Naive thymus-derived CD8-positive, alpha-beta T cell (primary cell): ENCODE measurements at places on chromosomes 7 and 10. TPM values are rescaled to one million over a fixed set of nuclear protein-coding genes. Genes with fewer than 3 reads are reported as not detected.

DNA sequence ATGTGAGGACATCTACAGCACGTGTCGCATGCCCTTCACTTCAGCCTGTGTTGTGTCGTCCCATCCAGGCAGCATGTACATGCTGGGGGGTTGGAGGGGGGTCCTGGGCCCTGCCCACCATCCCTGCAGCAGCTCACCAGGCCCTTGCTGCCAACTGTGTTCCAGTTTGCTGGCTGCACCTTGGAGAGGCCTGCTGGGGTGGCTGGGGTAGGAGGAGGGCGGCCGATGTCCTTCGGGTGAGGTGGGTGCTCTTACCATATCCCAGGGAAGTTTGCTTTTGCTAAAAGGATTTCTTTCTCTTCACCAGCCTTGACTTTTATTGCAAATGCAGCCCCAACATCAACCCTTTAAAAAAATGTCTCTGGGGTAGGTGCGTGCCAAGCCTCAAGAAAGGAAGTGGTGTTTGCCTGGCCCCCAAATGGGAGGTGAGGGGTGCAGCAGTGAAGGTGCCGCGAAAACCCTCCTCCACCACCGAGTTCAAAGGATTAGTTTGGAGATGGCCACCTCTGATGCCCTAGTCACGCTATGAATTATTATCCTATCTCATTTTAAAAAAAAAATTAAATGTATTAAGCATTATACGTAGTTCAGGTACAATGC is 165.8 kb upstream of the KLF6 start:
- H3K4me3 ChIP-seq, result peak overlapping the region; percentile 71
- no peaks in the 10 kb centered on the region for H3K27me3 ChIP-seq
- H3K4me1 ChIP-seq, result peaks cover 18% of the 10 kb centered on the region
- H3K27ac ChIP-seq, result peak overlapping the region; percentile 87

The HDAC9 gene
- 3.1 TPM for total RNA-seq

GRCh38 chr7:138980563-138981291 is 462 bp downstream of the KIAA1549 start:
- no peaks in the 10 kb centered on the region for H3K36me3 ChIP-seq
- no peak overlapping the region for H3K27ac ChIP-seq
- peak overlapping the region; percentile 93 for H3K4me3 ChIP-seq
- no peak for DNase-seq

GRCh38 chr10:61931620-61932332 is 30.3 kb downstream of the ARID5B start:
- H3K4me3 ChIP-seq, result no peak overlapping the region
- no peak overlapping the region for H3K27ac ChIP-seq
- H3K27me3 ChIP-seq, result no peaks in the 10 kb centered on the region
- no peak for DNase-seq

The PRLHR gene
- total RNA-seq, result not detected

The TACR2 gene
- total RNA-seq, result not detected

DNA sequence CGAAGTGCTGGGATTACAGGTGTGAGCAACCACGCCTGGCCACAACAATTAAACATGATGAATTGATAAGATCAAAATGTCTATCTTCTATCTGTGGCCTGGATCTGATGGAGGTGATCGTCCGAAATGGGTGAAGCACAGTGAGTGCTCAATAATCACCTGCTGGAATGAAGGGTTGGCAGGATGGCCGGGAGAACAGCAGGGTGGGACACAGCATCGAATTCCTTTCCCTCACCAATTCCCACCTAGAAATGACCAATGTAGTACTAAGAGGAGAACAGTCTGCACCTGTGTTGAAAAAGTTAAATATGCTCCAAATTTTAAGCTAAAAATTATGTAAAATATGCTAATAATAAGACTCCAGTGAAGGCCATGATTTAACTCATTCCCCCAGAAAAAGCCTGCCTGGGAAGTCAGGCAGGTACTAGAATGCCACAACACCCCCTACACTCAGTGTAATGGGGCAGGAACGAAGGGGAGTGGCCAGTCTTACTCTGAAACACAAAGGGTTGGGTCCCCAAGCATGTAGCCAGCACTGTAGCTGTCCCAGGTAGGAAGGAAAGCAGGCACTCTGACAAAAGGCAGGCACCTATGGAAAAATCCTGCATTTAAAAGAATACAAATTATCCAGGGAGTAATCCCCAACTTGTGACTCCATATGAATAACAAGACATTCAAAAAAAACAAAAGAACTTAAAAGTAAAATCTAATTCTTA is 110.3 kb downstream of the VPS41 start:
- no peak overlapping the region for H3K27ac ChIP-seq
- H3K4me3 ChIP-seq, result no peak overlapping the region
- H3K4me1 ChIP-seq, result no peaks in the 10 kb centered on the region

GRCh38 chr7:11716185-11716584 is 115.8 kb downstream of the THSD7A start:
- H3K4me3 ChIP-seq, result no peak overlapping the region
- H3K36me3 ChIP-seq, result no peaks in the 10 kb centered on the region
- DNase-seq, result no peak
- no peaks in the 10 kb centered on the region for H3K4me1 ChIP-seq
- H3K27ac ChIP-seq, result no peak overlapping the region

The STN1 gene
- 41.8 TPM for total RNA-seq

The COL1A2 gene
- not detected for total RNA-seq

The SPDYE1 gene
- not detected for total RNA-seq

- no peak overlapping the region for H3K27ac ChIP-seq
- H3K4me3 ChIP-seq, result no peak overlapping the region
These were observed 224.3 kb downstream of the TWIST1 start for GRCh38 chr7:18893156-18893555.

DNA sequence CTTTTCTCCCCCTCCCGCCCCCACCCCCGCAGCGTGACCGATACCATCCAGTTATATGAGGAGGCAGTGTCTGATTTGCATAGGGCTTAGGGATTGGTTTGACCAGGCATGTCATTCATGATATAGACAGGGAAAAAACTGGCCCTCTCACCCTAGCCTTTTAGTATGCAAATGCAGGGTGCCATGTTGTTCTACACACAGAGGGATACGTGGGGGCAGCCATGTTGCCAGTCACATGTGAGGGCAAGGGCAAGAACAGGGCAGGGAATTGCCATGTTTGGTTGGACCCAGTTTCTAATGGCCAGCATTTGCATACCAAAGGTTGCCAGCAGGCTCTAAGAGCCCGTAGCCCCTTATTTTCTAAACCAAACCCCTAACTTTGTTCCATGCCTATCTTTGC is 552.1 kb downstream of the SORCS1 start:
- H3K4me3 ChIP-seq, result no peak overlapping the region
- H3K4me1 ChIP-seq, result no peaks in the 10 kb centered on the region
- no peak for DNase-seq
- peaks cover 4% of the 10 kb centered on the region for H3K27me3 ChIP-seq
- H3K27ac ChIP-seq, result no peak overlapping the region

DNA sequence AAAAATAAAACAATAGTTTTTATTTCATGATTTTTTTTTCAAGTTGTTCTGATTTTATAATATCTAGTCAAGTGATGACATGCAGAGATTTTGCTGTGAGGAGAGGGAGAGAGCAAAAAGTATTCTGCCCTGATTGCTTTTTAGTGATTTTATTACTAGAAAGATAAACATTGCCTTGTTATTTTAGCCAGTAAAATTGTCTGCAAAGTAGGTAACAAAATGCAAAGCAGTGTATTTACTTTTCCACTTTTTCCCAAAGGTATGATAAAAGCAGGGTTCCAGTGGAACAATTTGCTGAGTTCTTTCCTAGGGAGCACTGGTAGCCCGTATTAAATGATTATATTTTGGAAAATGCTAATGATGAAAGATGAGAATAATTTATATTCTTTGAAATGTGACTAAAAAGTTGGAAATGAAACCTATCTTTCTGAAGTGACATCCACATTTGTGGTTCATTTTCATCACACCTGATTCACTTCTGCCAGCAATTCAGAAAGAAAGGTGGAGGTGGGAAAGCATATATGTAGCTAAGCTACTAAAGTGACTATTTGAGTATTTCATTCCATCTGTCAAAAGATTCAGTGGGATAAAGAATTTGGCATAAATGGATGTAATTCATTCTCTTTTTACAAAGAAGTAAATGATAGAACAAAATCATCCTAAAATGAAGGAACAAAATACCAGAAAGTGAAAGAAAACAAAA is 300.3 kb downstream of the ADK start:
- H3K4me1 ChIP-seq, result peaks cover 1% of the 10 kb centered on the region
- H3K36me3 ChIP-seq, result peaks cover 8% of the 10 kb centered on the region
- H3K27me3 ChIP-seq, result no peaks in the 10 kb centered on the region
- peak overlapping the region; percentile 57 for H3K27ac ChIP-seq

- no peaks in the 10 kb centered on the region for H3K36me3 ChIP-seq
- no peaks in the 10 kb centered on the region for H3K4me1 ChIP-seq
- no peak overlapping the region for H3K4me3 ChIP-seq
- H3K27ac ChIP-seq, result no peak overlapping the region
- H3K27me3 ChIP-seq, result peaks cover 22% of the 10 kb centered on the region
These were observed 153.6 kb downstream of the ARHGAP21 start for GRCh38 chr10:24569828-24570657.

DNA sequence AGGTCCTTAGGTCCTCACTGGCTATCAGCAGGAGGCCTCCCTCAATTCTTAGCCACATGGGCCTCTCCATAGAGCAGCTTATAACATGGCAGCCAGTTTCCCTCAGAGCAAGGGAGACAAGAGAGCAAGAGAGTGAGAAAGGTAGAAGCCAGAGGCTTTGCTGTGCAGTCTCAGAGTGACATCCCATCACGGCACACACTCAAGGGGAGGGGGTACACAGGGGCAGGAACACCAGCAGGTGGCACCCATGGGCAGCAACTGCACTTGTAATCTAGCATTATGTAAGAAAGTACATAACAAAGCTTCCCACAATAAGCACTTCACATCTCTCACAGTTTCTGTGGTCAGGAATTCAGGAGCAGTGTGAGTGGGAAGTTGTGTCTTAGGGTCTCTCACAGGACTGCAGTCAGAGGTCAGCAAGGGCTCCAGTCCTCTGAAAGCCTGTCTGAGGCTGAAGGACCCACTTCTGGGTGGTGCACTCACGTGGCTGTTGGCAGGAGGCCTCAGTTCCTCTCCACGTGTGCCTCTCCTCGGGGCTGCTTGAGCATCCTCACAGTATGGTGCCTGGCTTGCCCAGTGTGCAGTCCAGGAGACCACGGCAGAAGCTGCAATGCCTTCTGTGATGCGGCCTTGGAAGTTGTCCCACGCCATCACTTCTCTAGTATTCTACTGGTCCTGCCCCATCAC is 159.4 kb downstream of the OAT start:
- no peak overlapping the region for H3K4me3 ChIP-seq
- no peaks in the 10 kb centered on the region for H3K4me1 ChIP-seq
- H3K36me3 ChIP-seq, result no peaks in the 10 kb centered on the region
- H3K27ac ChIP-seq, result no peak overlapping the region

The ATG9B gene
- 42.2 TPM for total RNA-seq

The NKX1-2 gene
- not detected for total RNA-seq

The FEZF1 gene
- not detected for total RNA-seq

The RBP3 gene
- not detected for total RNA-seq

DNA sequence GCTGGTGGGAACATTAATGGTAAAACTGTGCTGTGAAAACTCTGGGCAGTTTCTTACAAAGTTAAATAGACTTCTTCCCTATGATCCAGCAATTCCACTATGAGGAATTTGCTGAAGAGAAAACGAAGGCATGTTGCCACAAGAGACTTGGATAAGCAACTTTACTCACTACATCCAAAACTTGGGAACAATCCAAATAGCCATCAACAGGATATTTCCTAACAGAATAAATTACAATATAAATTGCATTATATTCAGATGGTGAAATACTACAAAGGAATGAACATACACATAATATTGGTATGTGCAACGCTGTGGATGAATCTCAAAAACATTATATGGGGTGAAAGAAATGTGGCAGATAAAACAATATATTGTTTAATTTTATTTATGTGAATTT is 21.4 kb upstream of the MKI67 start:
- DNase-seq, result no peak
- no peak overlapping the region for H3K27ac ChIP-seq
- H3K4me3 ChIP-seq, result no peak overlapping the region

DNA sequence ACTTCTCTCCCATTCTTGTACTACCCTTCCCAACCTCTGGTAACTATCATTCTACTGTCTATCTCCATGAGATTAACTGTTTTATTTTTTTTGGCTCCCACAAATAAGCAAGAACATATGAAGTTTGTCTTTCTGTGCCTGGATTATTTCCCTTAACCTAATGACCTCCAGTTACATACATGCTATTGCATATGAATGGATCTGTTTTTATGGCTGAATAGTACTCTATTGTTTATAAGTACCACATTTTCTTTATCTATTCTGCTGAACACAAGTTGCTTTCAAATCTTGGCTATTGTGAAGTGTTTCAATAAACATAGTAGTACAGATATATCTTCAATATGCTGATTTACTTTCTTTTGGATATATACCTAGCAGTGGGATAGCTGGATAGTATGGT is 376.6 kb upstream of the KCND2 start:
- H3K4me1 ChIP-seq, result no peaks in the 10 kb centered on the region
- H3K27ac ChIP-seq, result no peak overlapping the region
- H3K36me3 ChIP-seq, result no peaks in the 10 kb centered on the region
- H3K4me3 ChIP-seq, result no peak overlapping the region
- no peak for DNase-seq
- no peaks in the 10 kb centered on the region for H3K27me3 ChIP-seq

The GRID2IP gene
- 2.6 TPM for total RNA-seq

The DRGX gene
- total RNA-seq, result not detected

The TMEM236 gene
- total RNA-seq, result 0.36 TPM

DNA sequence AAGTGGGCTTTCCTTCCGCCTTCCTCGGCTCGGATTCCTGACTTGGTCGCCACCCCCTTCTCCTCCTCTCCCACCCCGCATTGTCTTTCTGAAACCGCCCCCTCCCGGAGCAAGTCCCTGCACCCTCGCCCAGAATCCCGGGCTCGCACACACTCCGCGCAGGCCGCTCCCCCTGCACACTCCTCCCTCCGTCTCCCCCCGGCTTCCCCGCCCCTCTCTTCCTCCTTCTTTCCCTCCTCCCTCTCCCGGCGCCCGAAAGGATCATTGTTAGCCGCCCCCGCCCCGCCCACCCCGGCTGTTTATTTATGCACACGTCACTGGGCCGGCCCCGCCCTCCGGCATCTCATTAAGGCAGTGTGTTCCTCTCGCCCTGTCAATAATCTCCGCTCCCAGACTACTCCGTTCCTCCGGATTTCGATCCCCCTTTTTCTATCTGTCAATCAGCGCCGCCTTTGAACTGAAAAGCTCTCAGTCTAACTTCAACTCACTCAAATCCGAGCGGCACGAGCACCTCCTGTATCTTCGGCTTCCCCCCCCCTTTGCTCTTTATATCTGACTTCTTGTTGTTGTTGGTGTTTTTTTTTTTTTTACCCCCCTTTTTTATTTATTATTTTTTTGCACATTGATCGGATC is at the start of gene TCF7L2:
Gene TCF7L2, plus strand, starts transcription at position 373 of the 633 bp plus-strand sequence. CDS start 510 bp downstream, outside the sequence.
- peak within 1 kb of the TSS; percentile 97 for H3K4me3 ChIP-seq
- H3K27ac ChIP-seq, result peak within 1 kb of the TSS; percentile 97
- H3K36me3 ChIP-seq, result no peaks in the 10 kb centered on the region
- H3K27me3 ChIP-seq, result no peaks in the 10 kb centered on the region

The FOXI2 gene
- total RNA-seq, result not detected

The ARHGAP19 gene
- total RNA-seq, result 19.0 TPM

DNA sequence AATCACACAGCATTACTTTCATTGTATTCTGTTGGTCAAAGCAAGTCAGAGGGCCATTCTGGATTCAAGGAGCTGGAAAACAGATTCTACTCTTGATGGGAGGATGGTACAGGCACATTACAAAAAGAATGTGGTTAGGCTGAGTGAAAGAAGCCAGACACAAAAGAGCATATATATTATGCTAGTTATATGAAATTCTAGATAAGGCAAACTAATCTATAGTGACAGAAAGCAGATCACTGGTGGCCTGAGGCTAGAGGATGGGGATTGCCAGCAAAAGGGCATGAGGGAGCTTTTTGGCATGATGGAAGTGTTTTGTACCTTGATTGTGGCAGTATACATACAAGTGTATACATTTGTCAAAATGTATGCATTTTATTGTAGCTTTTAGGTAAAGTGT is 96.8 kb downstream of the SPAG6 start:
- H3K36me3 ChIP-seq, result no peaks in the 10 kb centered on the region

- H3K4me1 ChIP-seq, result no peaks in the 10 kb centered on the region
- no peaks in the 10 kb centered on the region for H3K27me3 ChIP-seq
- H3K27ac ChIP-seq, result no peak overlapping the region
- H3K4me3 ChIP-seq, result no peak overlapping the region
These were observed 61.5 kb downstream of the CPVL start for GRCh38 chr7:29084832-29085231.
